ENCODE measurements at places on chromosomes 1 and 21.

DNA sequence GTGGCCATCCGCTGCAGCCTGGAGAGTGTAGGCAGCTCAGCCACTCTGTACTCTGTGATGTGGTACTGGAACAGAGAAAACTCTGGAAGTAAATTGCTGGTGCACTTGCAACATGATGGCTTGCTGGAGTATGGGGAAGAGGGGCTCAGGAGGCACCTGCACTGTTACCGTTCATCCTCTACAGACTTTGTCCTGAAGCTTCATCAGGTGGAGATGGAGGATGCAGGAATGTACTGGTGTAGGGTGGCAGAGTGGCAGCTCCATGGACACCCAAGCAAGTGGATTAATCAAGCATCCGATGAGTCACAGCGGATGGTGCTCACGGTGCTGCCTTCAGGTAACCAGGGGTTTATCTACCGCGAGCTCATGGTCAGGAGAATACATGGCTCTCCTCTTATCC lies 24.0 kb downstream of the CD101 start:
- DNase-seq, result no peak

DNA sequence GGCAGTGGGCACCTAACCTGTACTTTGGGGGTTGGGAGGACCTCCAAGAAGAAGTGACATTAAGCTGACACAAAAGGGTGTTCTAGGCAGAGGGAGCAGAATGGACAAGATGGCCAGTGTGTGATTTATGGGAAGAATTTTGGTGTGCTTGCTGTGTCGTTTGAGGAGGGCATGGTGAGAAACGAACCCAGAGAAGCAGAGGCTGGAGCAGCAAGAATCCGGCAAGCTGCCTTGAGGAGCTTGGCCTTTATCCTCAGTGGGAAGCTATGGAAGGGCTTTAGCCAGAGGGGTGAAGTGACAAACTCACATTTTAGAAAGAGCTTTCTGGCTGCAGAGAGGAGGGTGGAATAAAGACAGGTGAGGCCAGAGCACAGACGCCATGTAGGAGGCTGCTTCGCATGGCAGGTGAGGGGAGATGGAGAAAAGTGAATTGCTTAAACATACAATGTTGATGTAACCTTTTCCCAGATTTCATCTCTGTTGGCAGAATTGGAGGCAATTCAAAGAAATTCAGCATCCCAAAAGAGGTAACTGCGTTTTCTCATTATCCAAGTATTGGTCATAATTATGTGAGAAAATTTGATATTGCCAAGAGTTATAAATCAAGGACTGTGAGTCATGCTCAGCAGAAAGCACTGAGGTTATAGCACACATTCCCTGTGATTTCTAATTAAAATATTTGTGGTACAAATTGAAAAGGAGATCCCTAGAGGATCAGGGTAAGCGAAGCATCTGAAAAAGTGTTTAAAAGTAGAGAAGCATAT lies 26.5 kb downstream of the TRIM45 start:
- DNase-seq, result no peak

DNA sequence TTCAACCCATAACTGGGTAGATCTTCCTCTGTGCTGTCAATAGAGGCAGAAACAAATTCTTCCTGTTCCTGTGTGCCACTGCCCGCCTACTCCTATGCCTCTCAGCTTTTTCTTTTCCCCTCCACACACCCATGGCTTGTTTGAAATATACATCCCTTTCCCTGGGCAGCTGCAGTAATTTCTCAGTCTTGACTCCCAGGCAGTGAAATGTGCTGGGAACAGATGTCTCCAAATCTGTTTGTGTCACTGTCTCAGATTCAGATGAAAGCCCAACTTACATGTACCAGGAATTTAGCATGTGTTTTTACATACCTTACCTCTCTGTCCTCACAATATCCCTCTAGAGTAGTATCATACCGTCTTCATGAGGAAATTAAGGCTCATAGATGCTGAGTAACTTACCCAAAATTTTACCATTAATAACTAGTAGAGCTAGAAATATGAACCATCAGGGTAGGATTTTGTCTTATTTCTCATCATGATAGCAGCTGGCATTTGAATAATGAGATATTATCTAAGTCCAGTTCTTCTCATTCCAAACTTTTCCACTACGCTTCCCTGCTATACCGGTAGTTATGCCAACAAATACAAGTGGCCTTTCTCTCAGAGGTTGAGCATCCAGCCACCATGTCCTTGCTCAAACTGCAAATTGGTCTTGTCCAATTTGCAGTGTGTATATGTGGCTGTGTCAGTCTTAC lies 4.7 kb upstream of the VASH2 start:
- no peak for DNase-seq

- DNase-seq, result no peak
Observed at GRCh38 chr1:238648751-238649150, 737.6 kb upstream of the CHRM3 start.

DNA sequence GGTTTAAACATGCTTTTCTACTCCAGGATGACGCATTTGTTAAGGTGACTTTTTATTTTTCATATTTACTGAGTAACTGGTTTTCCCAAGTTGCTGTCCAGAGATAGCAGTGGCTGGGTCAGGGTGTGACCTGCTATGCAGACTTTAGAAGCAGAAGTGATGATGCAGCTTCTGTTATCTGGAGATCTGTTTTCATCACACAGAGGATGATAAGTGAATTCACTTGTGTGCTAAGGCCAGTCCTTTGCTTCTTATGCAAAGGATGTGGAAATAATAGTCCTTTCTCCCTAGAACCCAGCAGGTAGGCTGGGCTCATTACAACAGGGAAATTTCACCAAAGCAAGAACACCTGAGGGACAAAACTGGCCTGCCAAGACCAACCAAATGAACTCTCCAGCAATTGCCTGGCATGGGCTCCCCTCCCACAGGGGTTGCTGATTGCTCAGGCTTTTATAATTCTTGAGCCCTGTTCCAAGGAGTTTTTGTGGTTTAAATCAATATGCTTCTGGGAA lies 97.8 kb upstream of the LPGAT1 start:
- no peak for DNase-seq

DNA sequence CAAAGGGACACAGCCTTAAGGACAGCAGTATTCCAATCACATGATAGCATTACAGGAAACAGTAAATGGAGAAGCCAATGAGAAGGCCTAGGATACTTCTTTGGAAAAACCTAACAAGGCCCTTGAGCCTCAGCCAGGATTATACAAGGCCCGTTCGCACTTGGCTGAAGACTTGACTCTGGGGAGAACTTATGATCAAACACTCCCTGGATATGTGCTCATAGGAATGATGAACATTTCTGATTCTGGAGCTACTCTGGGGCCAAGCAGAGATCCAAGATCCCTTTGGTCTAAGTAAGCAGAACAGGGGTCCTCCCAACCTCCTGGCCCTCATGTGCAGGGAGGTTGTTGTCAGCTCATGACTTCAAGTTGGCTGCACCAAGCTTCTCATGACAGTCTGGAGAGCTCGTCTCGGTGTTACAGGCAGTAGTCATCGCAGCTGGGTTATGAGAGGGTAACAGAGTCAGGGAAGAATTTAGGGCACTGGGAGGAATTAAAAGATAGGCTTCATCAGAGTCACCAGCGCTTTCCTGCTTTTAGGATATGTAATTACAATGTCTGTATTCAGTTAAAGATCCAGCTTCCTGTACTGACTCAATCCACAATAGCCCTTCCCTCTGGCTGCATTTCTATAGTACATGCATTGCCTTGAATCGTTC lies 92.5 kb upstream of the IRF2BP2 start:
- DNase-seq, result no peak

DNA sequence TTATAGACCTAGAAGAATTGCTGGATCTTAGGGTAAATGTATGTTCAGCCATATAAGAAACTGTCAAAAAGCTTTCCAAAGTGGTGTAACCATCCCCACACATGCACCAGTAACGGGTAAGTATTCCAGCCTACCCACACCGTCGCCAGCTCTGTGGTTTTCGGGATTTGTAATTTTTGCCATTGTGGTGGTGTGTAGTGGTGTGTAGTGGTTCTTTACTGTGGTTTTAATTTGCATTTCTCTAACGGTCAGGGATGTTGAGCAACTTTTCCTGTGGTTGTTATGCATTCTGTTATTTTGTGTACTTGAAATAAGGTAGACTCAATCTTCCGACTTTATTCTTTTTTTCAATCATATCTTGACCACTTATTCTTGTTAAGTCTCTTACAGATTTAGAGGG lies 342.4 kb upstream of the AJAP1 start:
- no peak for DNase-seq

DNA sequence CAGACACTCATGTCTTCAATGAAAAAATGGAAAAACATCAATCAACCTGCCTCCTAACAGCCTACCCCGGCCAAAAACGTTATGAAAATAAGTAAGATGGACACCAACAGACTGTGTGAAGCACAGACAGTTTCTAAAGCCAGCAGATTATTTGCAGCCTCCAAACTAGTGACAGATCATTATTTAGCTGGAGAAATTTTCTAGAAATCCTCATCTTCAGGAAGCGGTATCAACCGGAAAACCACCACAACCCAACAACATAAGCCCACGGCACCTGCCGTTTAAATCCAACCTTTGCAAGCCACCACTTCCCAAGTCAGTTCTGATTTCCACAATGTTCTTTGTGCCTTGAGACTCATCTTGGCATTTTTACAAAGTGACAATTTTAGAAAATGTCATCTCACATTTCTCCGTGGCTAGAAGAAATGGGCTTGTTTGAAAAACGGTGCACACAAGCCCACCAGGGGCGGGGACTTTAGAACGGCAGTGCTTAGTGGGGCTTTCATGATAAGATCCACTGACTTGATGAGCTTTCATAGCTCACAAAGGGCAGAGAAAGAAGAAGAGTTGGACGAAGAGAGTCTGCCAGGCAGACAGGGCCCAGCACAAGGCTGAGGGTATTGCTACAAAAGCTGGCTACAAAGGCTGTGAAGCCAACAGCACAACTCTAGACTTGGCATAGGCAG lies 34.5 kb downstream of the LRRC38 start:
- DNase-seq, result no peak

GRCh38 chr1:192547501-192547900 lies 28.1 kb upstream of the RGS1 start:
- DNase-seq, result no peak

DNA sequence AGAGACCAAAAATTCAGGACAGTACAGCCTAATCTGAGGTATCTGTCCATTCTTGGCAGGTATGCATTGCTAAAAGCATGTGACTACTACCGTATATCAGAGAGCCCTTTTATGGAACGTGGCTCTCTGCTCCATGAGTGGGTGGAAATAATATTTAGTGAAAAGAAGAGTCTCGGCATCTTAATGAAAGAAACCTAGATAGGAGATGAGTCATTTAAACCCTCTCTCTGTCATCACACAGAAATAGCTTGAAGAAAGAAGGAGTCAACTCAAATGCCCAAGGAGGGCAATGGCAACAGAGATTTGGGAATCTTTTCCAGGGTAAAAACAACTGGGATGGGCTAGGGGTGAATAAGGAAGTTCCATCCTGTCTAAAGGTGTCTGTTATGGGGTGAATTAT lies 528.2 kb downstream of the SMYD3 start:
- DNase-seq, result no peak

- DNase-seq, result no peak
Observed at GRCh38 chr1:31912839-31913239, 25.3 kb downstream of the PTP4A2 start.

- DNase-seq, result no peak
Observed at GRCh38 chr1:192907545-192908243, 98.9 kb downstream of the RGS2 start.

GRCh38 chr21:15354516-15354915 lies 289.7 kb upstream of the NRIP1 start:
- DNase-seq, result no peak

DNA sequence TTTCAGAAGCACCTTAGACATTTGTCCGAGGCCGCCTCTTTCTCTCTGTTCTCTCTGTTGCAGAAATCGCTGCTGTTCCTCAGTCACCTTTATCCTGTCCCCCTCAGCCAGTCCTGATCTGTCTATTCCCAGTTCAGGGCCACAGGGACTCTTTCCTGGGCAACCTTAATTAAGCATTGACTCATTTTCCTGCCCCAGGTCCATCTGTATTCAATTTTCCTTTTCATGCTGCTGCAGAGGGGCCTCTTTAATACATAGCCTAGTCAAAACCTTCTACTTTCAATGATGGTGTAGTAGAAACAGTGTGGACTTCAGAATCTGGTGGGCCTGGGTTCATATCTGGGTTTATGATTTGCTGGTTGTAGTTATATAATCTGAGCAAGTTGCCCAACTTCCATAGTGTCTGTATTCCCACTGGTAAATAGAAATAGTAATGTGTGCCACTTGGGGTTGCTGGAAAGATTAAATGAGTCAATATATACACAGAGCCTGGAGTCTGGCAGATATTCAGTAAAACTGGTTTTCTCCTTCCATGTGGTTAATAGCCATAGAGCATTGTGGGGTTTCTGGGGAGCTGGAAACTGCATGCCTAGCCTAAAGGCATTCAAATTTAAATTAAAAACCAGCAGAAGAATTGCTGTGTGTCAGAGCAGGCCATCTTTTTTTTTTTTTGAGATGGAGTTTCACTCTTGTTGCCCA lies 4.5 kb downstream of the TRAF5 start:
- no peak for DNase-seq

DNA sequence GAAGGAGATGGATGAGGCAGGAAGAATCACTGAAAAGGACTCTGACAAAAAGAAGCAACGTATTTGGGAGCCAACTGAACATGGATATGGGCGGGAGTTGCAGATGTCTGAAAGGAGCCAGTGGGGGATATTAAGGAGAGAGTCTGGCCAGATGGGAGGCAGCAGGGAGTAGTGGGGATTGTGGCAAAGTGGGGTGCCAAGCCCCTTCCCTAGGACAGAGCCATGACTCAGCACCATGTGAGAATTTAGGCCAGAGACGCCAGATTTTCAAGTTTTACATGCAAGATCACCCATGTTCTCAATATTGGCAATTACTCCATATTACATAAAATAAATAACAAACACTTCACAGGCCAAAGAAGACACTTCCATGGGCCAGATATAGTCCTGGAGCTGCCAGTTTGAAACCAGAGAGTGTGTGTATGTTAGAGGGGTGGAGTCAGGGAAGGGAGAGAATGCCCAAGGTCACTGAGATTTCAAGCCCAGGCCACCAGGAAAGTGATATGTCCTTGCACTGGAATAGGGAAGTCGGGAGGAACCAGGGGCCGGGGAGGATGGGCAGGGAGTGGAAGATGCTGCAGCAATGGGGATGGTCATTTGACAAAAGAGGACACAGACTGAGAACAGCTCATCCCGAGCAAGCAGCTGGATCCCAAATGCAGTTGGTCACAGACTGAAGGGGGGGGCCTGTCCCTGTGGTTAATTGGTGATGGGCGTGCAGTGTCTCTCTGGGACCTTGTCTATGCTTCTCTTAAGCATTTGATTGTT lies 23.5 kb downstream of the TMEM51 start:
- no peak for DNase-seq

DNA sequence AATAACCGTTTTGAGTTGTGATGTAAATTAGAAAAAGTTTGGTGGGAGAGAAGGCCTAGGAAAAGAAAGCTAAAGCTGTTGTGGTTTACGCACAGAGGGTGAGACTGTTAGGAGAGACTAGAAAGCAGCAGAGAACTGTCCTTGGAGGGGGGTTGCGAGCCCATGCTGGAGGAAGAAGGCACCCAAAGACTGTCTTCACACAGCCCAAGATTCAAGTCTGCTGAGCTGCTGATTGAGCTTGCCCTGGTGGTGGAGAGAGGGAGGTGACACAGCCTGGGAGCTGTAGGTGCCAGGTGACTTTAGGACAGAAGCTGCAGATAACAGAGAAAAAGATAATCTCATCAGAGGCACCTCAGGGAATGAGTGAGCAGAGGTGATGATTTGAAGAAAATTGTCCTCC lies 18.3 kb upstream of the TLR5 start:
- DNase-seq, result no peak

GRCh38 chr21:34345091-34345871 lies 18.5 kb upstream of the KCNE2 start:
- DNase-seq, result no peak

- no peak for DNase-seq
Observed at GRCh38 chr1:3350506-3351261, 103.8 kb upstream of the ARHGEF16 start.

GRCh38 chr1:31688233-31688918 lies 15.4 kb downstream of the COL16A1 start:
- DNase-seq, result no peak
